ENCODE measurements at places on chromosomes 4 and X. TPM values are rescaled to one million over a fixed set of nuclear protein-coding genes. Genes with fewer than 3 reads are reported as not detected.

The MAGEB1 gene
- not detected for total RNA-seq

The CLIC2 gene
- total RNA-seq = 4.0 TPM

The LSM6 gene
- total RNA-seq = 30.2 TPM

The PPEF1 gene
- 1.9 TPM for total RNA-seq

The BTK gene
- total RNA-seq = 1.3 TPM

The DUX4 gene
- not detected for total RNA-seq

The VCX3A gene
- not detected for total RNA-seq

The IL2RG gene
- 0.73 TPM for total RNA-seq

The MAGIX gene
- 16.0 TPM for total RNA-seq

The UGT2B15 gene
- total RNA-seq = 0.41 TPM

The TDO2 gene
- 4.8 TPM for total RNA-seq

The ALAS2 gene
- total RNA-seq = not detected

The FHDC1 gene
- 11.0 TPM for total RNA-seq

The RNF128 gene
- total RNA-seq = 10.5 TPM

The MAGED4 gene
- total RNA-seq = 0.73 TPM

The TMPRSS11A gene
- total RNA-seq = 0.45 TPM

The ZNF630 gene
- 5.2 TPM for total RNA-seq

The CD99L2 gene
- 53.3 TPM for total RNA-seq

The HTRA3 gene
- total RNA-seq = 6.0 TPM

The TMEM47 gene
- total RNA-seq = 28.5 TPM

The ARMCX1 gene
- 41.3 TPM for total RNA-seq

The ATOH1 gene
- total RNA-seq = not detected

The MAGEE1 gene
- total RNA-seq = 3.9 TPM

The ADGRA3 gene
- total RNA-seq = 32.0 TPM

The TMPRSS11B gene
- total RNA-seq = not detected

The GRIA3 gene
- total RNA-seq = 1.6 TPM

The TAF7L gene
- not detected for total RNA-seq

The SPANXB1 gene
- 9.8 TPM for total RNA-seq

The WDFY3 gene
- total RNA-seq = 110 TPM

Measured in prostate gland (tissue), 2 donors.